ENCODE measurements at places on chromosomes 12 and 14.

- DNase-seq: no peak
Measured at GRCh38 chr12:92552412-92553108, 150.2 kb upstream of the PLEKHG7 start.

- DNase-seq: no peak
Measured at GRCh38 chr14:77299771-77300170, 20.9 kb downstream of the POMT2 start.

DNA sequence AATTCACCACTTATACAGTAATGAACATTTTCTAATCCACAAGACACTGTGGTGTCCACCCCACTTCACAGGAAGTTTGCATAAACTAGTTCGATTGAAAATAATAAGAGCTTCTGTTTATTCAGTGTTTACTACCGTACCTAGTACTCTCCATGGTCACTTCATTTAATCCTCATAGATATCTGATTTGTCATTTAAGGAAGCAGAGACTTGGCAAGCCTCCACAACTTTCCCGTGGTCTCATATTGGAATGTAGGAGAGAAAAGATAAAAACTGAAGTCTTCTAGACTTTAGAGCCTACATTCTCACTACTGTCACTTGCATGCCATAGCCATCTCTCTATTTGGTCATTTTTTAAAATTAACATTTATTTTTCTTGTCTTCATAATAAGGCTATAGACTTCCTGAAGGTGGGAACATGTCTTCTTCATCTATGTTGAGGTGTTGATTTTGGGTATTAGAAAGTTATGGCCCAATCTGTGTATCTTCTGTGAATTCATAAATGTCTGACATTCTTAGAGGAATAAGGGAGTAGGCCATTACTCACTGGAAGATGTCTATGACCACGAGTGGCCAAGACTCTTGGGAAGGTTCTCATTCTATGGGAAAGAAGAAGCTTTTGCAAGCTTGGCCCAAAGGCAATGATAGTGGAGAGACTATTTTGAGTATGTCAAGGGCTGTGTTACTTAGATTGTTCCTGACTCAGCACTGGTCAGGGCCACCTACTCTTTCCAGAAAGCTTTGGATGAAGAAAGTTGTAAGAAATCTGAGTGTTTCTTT is 423.7 kb downstream of the LRIG3 start:
- no peak for DNase-seq

DNA sequence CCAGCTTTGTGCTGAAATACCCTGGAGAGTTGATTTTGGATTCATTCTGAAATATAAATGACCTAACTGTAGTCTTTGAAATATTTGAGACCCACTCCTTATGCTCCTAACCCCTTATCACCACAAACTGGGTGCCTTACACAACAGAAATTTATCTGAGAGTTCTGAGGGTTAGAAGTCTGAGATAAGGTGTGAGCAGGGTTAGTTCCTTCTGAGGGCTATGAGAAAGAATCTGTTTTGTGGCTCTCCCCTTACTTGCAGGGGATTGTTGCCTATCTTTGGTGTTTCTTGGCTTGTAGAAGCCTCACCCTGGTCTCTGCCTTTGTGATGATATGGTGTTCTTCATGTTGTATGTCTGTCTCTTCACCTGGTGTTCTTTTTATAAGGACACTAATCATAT is 91.7 kb downstream of the DERA start:
- DNase-seq: no peak

- DNase-seq: no peak
Measured at GRCh38 chr12:54750-55535, 11.6 kb upstream of the IQSEC3 start.

DNA sequence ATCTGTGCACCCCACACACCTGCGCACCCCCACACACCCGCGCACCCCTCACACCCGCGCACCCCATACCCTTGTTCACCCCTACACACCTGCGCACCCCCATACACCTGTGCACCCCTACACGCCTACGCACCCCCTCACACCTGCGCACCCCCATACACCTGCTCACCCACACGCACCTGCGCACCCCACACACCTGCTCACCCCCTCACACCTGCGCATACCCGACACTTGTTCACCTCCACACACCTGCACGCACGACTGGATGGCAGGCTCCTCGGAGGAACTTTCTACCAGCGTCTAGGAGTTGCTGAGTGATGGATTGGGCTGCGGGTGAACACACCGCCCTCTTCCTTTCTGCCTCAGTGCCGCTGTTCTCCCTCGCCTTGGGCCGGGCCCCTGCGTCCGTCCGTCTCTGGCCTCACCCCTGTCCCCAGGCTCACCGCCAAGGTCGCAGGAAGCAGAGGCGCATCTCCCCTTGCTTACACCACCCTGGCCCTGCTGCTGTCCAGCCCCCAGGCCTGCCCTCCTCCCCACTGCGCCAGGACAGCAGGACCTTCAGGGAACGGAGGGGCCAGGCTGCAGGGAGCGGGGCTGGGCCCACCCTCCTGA is 20.7 kb upstream of the TMEM106C start:
- DNase-seq: no peak

GRCh38 chr14:21711360-21711961 is 37.8 kb upstream of the OR4E1 start:
- peak; percentile 34 for DNase-seq

DNA sequence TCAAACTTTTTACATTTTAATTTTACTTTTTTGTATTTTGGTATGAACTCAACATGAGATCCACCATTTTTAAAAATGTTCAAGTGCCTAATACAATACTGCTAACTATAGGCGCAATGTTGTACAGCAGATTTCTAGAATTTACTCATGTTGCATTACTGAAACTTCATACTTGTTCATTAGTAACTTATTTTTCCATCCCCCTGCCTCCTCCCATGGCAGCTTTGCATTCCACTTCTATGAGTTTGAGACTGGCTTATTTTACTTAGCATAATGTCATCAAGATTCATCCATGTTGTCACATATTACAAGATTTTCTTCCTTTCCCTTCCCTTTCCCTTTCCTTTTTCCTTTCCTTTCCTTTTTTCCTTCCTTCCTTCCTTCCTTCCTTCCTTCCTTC is 825.9 kb downstream of the SLC16A7 start:
- no peak for DNase-seq

DNA sequence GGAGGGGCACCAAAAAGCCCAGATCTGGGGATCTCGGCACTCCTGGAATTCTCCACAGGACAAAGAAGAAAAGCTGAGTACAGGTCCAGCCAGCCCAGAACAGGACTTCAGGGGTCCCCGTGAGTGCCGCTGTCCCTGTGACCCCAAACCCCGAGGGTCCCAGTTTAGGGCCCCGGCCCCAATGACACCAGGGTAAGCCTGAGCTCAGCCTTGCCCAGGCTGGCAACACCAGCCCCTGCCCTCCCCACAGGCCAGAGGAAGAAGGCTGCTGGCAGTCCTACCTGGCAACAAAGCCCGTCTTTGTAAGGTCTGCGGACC is 1.8 kb downstream of the CDK2AP1 start:
- DNase-seq: no peak

DNA sequence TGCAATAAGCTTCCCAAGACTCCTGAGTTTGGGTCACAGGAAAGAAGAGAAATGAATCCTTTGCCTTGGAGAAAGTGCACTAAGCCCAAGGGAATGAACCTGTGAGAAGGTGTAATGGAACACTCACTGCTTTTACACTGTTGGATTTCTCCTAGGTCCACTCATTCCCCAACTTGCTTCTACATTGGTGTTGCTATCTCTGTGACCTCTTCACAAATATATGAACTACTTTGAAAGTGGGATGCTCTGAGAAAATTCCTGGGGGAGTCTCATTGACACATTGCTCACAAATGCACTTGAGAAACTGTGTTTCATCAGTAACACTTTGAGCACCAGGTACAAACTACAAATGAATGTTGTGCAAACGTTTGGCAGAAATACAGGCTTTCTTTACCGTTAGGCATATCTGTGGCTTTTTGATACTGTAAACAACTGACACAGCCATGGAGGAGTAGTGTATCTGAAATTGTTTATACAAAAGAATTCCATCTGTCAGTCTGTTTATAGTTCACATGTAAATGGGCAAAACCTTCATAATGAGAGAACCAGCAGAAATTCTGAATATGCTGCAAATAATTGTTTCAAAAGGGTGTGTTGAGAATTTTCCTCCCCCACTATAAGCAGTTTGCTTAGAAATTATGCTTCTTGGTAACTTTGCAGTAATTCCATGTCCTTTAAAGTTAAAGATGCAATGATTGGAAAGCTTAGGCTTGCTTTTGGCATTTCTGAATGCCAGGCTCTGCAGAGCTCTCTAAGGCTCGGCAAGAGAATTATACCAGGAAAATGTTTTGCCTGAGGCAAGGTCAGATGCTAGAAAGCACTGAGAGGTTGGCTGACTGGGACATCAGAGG is 348.5 kb upstream of the DDHD1 start:
- no peak for DNase-seq

Measured in SK-N-SH (cell line).